ENCODE measurements at places on chromosomes 6 and 20.

GRCh38 chr6:117548797-117549301 is 53.5 kb downstream of the GOPC start:
- no peak for DNase-seq

GRCh38 chr6:30399390-30400058 is 54.6 kb downstream of the RPP21 start:
- no peak for DNase-seq

GRCh38 chr6:34589691-34590090 is 33.6 kb upstream of the SPDEF start:
- DNase-seq = no peak

GRCh38 chr20:62276439-62276838 is 26.4 kb upstream of the ADRM1 start:
- DNase-seq = no peak

DNA sequence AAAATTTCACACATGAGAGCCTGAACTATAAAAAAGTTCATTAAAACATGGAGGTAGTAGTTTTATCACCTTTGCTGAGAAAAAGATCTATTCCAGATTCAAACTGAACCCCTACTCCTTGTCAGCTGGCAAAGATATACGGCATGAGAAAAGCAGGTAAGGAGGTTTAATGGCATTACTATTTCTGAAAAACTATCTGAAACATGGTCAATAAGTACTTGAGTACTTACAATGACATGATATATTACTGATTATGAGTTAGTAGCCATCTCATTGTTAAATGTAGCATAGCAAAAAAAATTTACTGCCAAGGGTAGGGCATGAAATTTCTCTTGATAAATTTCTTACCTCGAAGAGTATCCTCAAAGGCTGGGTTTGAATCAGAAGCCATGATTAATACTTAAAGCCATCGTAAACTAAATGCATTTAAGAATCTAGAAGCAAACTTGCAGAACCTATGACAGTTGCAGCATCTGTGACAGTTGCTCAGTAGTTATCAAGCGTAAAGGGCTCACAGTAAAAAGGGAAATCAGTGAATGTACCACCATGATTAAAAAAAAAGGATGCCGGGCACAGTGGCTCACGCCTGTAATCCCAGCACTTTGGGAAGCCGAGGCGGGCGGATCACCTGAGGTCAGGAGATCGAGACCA is 8.7 kb downstream of the SLC17A5 start:
- no peak for DNase-seq

DNA sequence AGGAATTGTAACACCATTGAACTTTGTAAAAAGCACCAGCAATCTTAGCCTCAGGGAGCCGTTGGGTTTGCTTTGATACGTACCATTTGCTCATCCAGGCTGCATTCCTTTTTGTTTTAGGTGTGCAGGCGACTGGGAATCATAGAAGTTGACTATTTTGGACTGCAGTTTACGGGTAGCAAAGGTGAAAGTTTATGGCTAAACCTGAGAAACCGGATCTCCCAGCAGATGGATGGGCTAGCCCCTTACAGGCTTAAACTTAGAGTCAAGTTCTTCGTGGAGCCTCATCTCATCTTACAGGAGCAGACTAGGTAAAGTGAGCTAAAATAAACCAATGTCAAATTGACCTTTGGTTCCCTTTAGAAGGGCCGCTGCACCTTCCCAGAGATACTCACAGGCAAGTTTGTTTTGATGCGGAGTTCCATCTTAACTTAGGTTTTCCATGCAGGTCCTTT is 1.6 kb downstream of the MYLIP start:
- no peak for DNase-seq

GRCh38 chr6:136990754-136991153 is 54.0 kb downstream of the IL20RA start:
- DNase-seq = no peak
